ENCODE measurements at places on chromosomes 12 and 14.

- DNase-seq: no peak
Observed at GRCh38 chr12:117010693-117011451, 88.3 kb downstream of the TESC start.

- DNase-seq: peak; percentile 65
Observed at GRCh38 chr12:716506-716905, 35.9 kb upstream of the WNK1 start.

GRCh38 chr12:24360057-24360456 is 410.6 kb upstream of the SOX5 start:
- DNase-seq: no peak

DNA sequence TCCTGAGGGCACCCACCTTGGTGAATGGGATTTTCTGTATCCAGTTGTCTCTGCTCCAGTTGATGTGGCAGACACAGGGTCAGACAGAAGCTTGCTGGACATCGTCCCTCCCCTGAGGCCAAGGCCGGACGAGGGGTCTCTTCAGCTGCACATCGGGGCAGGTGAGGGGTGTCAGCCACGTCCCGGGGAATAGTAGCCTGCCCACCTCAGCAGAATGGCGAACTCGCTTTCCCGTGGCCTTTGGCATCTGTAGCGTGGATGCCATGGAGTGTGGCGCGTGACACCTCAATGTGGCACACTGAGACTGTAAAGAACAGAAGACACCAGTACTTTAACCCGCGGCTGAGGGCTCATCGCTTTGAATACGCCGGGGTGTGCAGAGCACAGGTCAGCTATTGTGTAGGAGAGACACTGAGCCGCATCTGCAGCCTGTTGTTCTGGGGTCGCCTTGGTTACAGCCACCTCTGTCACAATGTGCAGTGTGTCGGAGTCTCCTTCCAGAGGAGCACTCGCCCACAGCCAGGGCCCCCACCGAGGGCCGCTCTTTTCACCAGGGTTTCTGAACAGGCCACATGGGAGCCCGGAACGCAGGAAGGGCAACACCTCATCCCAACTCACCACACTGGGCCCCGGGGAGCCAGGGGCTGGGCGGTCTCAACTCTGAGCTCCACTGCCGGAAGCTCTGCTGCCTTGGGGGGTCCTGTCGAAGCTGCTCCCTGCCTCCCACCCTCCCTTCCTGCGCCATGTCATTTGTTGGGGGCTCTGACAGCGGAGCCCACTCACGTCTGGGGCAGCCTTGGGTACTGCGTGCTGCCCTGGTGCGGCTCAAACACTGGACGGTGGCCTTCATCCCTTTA is 77.0 kb downstream of the ADGRD1 start:
- DNase-seq: no peak

DNA sequence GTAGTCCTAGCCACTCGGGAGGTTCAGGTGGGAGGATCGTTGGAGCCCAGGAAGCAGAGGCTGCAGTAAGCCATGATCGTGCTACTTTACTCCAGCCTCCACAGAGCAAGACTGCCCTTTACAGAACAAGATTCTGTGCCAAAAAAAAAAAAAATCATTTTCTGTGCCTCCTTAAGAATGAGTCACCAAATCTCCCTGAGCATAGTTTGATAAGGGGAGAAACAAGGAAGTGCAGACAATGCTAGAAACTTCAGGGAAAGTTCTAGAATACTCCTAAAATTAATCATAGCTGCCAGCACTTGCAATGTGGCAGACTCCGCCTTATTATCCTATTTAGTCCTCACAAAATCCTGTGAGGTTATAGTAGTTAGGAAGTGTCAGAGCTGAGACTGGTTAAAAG is 74.5 kb downstream of the KCNK10 start:
- no peak for DNase-seq

- no peak for DNase-seq
Observed at GRCh38 chr14:76653875-76654572, 107.2 kb upstream of the VASH1 start.

DNA sequence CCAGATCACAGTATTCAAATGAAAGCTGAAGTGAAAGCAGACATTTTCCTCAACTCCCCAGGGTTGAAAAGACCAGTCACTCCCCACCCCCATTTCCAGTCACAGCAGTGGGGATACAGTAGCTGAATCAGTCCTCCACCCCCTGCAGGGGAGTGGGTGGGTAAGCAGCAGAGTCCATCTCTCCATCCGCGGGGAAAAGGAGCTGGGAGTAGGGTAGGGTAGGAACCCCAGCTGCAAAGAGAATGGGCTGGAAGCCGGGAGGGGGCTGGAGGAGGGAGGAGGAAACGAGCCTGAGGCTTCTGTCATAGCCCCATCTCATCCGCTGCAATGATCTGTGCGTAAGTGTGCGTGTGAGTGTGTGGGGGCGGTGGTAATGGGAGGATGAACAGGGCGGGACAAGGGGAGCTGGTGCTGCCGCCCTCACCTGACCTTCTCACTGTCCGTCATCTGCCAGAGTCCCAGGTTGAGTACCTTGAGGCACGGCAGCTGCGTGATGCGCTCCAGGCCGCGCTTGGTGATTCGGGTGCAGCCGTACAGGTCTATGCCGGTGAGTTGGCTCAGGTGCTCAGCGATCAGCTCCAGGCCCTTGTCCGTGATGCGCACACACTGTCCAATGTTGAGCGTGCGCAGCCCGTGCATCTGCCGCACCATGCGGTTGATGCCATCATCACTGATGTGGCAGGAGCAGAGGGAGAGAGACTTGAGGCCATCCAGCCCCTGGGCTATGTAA is 1.8 kb downstream of the FBXL14 start:
- peak; percentile 76 for DNase-seq

GRCh38 chr12:91722072-91722471 is 423.6 kb downstream of the BTG1 start:
- peak; percentile 27 for DNase-seq

GRCh38 chr12:54393743-54394142 is 9.2 kb upstream of the ZNF385A start:
- DNase-seq: no peak

- DNase-seq: no peak
Observed at GRCh38 chr14:90604356-90604755, 207.5 kb downstream of the CALM1 start.

DNA sequence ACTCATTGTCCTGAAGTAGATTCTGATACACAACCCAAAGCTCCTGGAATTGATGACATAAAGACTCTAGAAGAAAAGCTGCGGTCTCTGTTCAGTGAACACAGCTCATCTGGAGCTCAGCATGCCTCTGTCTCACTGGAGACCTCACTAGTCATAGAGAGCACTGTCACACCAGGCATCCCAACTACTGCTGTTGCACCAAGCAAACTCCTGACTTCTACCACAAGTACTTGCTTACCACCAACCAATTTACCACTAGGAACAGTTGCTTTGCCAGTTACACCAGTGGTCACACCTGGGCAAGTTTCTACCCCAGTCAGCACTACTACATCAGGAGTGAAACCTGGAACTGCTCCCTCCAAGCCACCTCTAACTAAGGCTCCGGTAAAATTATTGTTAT is 63.8 kb downstream of the RAD52 start:
- DNase-seq: no peak

DNA sequence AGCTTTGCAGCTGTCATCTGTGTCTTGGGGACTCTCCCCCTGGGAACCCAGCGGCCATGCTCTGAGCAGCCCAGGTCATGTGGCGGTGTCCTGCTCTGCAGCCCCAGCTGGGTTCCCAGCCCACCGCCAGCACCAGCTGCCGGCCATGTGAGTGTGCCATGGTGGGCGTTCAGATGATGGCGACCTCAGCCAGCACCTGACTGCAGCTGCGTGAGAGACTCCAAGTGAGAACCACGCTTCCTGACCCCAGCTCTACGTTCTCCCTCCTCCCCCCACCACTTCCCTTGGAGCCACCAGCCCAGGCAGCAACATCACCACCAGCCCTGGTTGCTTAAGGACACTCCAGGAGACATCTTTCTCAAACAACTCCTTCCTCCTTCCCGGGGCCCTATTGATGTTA is 68.8 kb downstream of the SLC24A4 start:
- no peak for DNase-seq

DNA sequence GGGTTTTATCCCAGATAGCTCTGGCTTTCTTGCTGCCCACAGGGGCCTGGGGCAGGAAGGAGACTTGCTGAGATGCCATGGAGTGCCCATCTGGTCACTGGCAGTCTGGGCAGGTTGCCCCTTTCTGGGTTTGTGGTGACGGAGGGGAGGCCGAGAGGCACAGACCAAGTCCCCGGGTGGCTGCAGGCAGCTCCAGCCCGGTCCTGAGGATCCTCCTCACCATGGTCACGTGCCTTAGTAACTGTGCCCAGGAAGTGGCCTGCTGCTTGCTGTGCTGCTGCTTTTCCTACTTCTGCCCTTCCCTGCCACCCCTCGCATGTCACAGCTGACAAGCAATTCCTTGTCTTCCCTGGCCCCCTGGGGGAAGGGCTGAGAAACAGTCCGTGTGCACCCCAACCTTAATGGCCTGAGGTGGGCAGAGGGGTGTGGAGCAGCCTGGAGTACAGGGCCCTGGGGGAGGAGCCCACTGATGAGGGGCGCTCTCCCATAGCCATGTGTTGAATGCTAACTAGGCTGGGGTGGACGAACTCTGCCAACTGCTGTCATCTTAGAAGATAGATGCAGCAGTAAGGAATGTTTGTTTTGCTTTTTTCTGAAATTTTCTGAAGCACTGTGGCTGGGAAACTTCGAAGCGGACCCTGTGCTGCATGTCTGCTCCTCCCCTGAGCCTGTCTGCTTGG is 54.9 kb upstream of the SRSF5 start:
- DNase-seq: no peak

GRCh38 chr12:49885663-49886461 is 17.8 kb downstream of the FAIM2 start:
- DNase-seq: no peak

DNA sequence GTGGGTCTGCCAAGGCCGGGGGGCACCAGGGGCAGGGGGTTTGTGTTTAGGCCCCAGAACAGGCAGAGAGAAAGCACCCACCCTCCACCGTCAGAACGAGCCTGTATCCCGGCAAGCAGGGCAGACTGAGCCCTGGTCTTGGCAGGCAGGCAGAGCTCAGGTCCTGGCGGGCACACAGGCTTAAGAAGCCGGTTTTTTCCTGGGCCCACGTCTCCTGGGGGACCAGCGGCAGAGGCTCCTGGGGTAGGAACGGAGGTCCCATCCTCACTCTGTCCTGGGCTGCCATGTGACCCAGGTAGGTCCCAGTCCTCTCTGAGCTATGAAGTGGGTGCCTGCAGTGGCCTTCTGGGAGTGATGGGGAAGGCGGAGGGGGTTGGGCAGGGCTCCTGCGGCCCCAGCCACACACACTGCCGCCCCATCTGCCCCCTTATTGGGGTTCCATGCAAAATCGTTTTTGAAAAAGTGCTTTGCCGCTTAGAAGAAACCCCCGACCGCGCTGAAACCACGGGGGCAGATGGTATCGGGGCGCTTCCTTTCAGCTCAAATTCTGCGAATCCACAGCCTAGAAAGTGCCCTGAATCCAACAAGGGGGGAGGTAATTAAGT is 24.2 kb downstream of the SH2B3 start:
- peak; percentile 80 for DNase-seq

DNA sequence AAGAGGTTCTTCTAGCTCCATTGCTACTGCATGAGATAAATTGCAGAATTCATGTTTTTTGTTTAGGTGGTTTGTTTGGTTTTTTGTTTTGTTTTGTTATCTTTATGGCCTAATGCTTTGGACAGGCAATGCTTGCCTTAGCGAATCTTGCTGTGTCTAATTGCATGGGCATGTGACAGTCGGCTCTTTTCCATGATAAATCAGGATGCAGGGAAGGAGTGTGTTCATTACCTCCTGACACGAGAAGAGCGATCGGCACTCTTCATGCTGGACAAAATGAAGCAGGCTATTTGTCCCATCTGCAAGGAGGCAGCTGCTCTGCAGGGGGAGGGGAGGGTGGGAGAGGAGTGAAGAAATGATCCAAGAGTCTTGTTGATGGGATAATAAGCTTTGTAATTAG is 6.5 kb downstream of the CCDC60 start:
- DNase-seq: no peak

DNA sequence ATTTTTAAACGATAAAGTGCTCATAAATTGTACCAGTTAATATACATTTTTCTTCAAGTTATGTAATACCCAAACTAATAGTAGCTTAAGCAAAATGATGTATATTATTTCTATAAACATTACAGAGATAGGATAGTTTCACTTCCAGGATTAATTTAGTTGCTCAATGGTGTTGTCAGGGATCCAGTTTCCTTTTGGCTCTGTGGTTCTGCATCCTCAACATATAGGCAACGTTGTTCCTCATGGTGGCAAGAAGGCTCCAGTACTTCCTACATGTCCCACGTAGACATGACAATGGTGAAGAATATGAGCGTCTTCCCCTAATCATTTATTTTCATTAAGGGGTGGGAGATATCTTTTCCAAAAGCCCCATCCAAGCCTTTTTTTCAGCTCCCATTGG is 60.7 kb upstream of the DCD start:
- no peak for DNase-seq

DNA sequence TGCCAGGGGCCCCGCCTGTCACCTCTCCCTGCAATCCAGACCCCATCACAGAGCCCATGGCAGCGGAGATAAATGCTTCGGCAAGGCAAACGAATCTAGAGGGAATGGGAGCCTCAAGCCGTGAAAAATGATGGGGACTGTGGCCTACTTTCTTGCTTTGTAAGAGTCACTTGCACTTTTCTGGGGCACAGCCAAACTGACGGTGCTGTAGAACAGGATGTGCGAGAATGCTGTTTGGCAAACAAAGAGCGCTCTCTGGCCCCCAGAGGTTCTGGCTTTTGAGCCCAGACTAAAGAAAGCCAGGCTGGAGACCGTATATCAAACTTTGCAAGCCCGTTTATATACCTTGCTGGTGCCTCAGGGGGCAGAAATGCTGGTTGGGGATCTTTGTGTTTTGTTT is 108.7 kb downstream of the CACNA1C start:
- DNase-seq: no peak

GRCh38 chr12:26723379-26724308 is 109.3 kb downstream of the ITPR2 start:
- DNase-seq: no peak
